ENCODE measurements at places on chromosomes 5 and 9. TPM values are rescaled to one million over a fixed set of nuclear protein-coding genes. Genes with fewer than 3 reads are reported as not detected.

GRCh38 chr5:40224421-40224820 is 455.3 kb upstream of the PTGER4 start:
- no peak for DNase-seq
- no peaks in the 10 kb centered on the region for H3K27me3 ChIP-seq
- peaks cover 18% of the 10 kb centered on the region for H3K4me1 ChIP-seq
- H3K4me3 ChIP-seq: no peak overlapping the region
- H3K36me3 ChIP-seq: no peaks in the 10 kb centered on the region

The TAF1L gene
- not detected for polyA plus RNA-seq

DNA sequence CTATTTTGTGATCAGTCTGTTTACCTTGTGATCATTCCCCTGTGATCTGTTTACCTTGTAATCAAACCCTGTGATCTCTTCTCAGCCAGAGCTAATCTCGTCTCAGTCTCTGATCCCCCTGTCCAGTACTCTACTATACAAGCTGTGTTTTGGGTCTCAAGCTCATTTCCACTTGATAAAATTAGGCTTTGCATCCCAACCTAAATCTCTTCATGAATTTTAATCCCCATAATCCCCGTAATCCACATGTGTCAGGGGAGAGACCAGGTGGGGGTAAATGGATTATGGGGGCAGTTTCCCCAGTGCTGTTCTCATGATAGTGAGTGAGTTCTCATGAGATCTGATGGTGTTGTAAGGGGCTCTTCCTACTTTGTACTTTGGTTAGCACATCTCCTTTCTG is 157.2 kb downstream of the PRR16 start:
- no peak overlapping the region for H3K27ac ChIP-seq
- no peak for DNase-seq
- peaks cover 2% of the 10 kb centered on the region for H3K4me1 ChIP-seq
- no peaks in the 10 kb centered on the region for H3K36me3 ChIP-seq

The TNC gene
- polyA plus RNA-seq: 103 TPM

- no peak for DNase-seq
- H3K4me3 ChIP-seq: no peak overlapping the region
- no peak overlapping the region for H3K27ac ChIP-seq
Observed at GRCh38 chr5:36642089-36642488, 35.7 kb downstream of the SLC1A3 start.

The PNPLA7 gene
- polyA plus RNA-seq: 0.17 TPM

GRCh38 chr5:160961038-160961437 is 109.0 kb upstream of the ATP10B start:
- H3K36me3 ChIP-seq: no peaks in the 10 kb centered on the region
- no peak overlapping the region for H3K27ac ChIP-seq
- no peaks in the 10 kb centered on the region for H3K27me3 ChIP-seq
- no peak overlapping the region for H3K4me3 ChIP-seq
- no peak for DNase-seq

GRCh38 chr9:38003230-38003629 is 65.8 kb downstream of the SHB start:
- peaks cover 55% of the 10 kb centered on the region for H3K4me1 ChIP-seq
- H3K27ac ChIP-seq: no peak overlapping the region
- no peaks in the 10 kb centered on the region for H3K27me3 ChIP-seq
- H3K4me3 ChIP-seq: no peak overlapping the region
- DNase-seq: no peak

GRCh38 chr5:77180167-77181081 is 30.1 kb upstream of the PDE8B start:
- H3K4me1 ChIP-seq: no peaks in the 10 kb centered on the region
- H3K27me3 ChIP-seq: peaks cover 38% of the 10 kb centered on the region
- H3K36me3 ChIP-seq: no peaks in the 10 kb centered on the region
- DNase-seq: no peak
- H3K4me3 ChIP-seq: no peak overlapping the region
